ENCODE measurements at places on chromosomes 4 and X. TPM values are rescaled to one million over a fixed set of nuclear protein-coding genes. Genes with fewer than 3 reads are reported as not detected.

- no peak for DNase-seq
Measured at GRCh38 chrX:50003467-50003866, 81.1 kb downstream of the CLCN5 start.

- DNase-seq, result no peak
Measured at GRCh38 chrX:56503941-56504673, 59.3 kb upstream of the UBQLN2 start.

The SLC2A9 gene
- total RNA-seq, result 6.5 TPM

The ADGRL3 gene
- 411 TPM for total RNA-seq
